Epithelial cell of proximal tubule (primary cell): ENCODE measurements at places on chromosomes 5 and 9. TPM values are rescaled to one million over a fixed set of nuclear protein-coding genes. Genes with fewer than 3 reads are reported as not detected.

DNA sequence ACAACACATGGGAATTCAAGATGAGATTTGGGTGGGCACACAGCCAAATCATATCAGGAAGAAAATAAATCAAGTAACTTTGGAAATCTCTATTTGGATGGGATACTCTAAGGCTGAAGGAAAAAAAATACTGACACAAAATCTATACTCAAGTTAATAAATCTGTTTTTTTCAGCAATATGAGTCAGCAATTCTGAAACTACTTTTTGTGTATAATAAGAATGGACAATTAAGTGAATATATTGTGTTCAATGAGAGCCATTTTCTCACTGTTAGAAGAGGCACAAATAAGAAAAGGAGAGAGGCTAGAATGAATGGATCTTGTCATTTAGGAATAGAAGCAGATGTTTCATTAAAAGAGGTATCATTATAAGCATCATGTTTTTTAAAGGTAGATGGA, 651.0 kb downstream of the TAF11L14 start:
- DNase-seq, result no peak

DNA sequence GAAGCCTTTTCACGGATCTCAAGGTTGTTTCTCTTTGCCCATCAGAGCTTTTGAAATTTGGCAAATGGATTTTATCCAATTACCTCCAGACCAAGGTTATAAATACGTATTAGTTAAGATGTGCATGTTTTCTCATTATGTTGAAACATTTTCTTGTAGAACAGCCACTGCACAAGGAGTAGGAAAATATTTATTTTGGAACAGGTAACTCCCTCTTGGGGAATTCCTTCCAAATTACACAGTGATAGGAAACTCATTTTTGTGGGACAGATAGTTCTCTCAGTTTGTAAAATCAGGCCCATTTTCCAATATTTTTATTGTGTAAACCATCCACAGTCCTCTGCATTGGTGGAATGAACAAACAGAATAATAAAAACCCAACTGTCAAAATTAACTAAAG, 23.0 kb downstream of the TMEM232 start:
- no peak for DNase-seq

- DNase-seq, result no peak
These were observed 44.8 kb downstream of the VCAN start for GRCh38 chr5:83516377-83516776.

DNA sequence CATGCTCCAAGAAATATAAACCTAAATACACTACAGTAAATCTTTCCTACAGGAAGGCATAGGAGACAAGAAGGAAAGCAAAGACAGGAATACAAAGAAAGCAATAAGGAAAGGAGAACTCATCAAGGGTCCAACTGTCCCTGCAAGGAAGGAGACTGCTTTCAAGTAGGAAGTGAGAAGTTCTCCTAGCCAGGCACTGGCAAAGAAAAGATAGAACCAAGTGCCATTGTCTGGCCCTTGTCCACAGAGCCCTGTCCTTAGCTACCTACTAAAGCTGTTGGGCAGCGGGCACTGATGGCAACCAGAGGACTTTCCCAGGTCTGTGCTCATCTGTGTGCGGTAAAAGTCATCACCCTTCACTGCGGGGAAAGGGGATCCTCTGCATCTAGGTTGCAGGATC, 108.2 kb downstream of the KLHL3 start:
- no peak for DNase-seq

- DNase-seq, result peak; percentile 43
These were observed 255.5 kb downstream of the MAN2A1 start for GRCh38 chr5:109945097-109945678.

GRCh38 chr5:76790632-76791290, 28.1 kb upstream of the F2RL1 start:
- DNase-seq, result peak; percentile 96

DNA sequence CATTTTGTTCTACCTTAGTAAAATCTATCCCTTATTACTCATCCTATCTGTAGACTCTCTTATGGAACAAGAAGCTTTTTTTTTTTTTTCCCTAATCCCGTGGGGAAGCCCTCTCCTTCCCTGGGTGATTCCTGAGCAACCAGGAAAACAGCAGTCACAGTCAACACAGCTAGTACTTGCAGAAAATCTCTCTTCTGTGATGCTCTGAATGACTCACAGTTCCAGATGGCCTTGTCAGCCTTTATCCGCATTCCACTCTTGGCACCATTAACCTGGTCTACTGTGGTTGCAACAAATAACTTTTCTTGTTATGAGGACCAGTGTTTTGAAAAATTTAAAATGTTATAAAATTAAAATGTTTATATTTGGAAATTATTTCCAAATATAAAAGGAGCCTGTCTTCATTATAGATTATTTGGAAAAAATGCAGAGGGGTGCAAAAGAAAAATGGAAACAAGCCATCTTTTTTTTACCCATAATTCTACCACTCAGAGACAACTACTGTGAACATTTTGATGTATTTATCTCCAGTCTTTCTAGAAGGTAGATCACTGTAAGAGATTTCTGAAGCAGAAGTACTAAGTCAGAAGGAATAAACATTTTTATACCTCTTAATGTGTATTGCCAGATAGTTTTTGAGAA, 486.7 kb downstream of the RAB3C start:
- DNase-seq, result peak; percentile 95

- no peak for DNase-seq
These were observed 53.0 kb downstream of the DCP2 start for GRCh38 chr5:113029614-113030013.

Gene ADAMTS2
- total RNA-seq, result 0.29 and 0.65 TPM in 2 replicates

DNA sequence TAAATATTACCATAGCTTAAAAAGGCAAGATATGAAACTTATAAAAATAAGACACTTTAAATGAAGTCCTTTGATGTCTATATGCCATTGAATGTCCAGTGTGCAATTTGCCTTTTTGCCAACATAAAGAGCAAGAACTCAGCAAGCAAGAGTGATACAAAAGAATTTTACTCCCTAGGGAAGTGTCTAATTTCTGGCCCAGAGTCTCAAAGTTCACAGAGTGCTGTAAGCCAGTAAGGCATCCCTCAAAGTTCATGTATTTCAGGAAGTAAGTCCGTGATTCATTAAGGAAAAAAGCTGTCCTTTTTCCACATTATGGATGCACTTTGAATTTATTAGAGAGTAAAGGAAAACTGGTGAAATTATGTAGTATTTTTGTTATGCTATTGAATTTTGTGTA, 185.2 kb downstream of the CCDC171 start:
- DNase-seq, result no peak

- no peak for DNase-seq
These were observed 68.7 kb downstream of the MARCHF3 start for GRCh38 chr5:126961702-126962101.

Gene INSL6
- total RNA-seq, result not detected in 2 replicates

- peak; percentile 19 for DNase-seq
These were observed 44.7 kb upstream of the DMAC1 start for GRCh38 chr9:7844242-7844641.

DNA sequence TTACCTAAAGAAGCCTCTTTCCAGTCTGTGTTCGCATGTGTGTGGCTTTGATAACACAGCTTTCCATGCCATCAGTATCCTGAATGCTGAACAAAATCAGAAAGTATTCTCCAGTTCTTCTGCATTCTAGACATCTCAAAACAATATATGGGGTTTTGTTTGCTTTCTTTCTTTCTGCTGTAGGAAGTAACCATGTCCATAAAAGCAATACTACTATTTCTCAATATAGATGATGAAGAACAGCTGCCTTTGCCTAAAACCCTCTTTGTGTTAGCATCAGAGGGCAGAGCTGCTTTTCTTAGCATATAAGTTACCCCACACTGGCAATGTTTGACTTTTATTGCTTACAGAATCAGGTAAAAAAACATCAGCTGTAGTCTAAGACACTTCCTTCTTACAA, 963.6 kb downstream of the CDH12 start:
- no peak for DNase-seq

Gene ZBTB34
- total RNA-seq, result 3.6 and 6.5 TPM in 2 replicates

DNA sequence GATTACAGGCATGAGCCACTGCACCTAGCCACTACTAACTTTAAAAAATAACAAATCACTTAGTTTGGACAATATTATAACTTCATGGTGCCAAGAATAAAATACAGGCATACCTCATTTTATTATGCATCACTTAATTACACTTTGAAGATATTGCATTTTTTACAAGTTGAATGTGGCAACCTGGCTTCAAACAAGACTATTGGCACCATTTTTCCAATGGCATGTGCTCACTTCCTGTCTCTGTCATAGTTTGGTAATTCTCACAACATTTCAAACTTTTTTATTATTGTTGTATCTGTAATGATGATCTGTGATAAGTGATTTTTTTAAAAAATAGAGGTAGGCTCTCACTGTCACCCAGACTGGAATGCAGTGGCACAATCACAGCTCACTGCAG, 49.9 kb upstream of the ERBIN start:
- no peak for DNase-seq

- DNase-seq, result no peak
These were observed 47.2 kb upstream of the CXCL14 start for GRCh38 chr5:135625961-135626360.

DNA sequence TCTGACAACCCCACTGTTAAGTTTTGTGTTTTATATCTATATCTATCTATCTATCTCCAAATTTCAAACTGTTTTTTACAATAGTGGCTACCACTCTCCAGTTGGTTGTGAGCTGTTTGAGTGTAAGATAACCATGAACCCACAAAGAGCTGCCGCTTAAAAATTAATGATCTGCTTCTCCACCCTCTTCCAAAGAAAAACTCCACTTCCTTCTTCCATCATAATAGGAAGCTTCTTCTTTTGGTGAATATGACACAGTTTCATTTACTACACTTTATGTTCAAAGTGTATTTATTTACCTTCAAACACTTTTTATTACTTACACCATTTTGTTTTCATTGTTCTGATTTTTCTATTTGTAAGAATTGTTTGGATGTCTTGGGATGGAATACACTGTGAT, 37.9 kb downstream of the SPZ1 start:
- no peak for DNase-seq

DNA sequence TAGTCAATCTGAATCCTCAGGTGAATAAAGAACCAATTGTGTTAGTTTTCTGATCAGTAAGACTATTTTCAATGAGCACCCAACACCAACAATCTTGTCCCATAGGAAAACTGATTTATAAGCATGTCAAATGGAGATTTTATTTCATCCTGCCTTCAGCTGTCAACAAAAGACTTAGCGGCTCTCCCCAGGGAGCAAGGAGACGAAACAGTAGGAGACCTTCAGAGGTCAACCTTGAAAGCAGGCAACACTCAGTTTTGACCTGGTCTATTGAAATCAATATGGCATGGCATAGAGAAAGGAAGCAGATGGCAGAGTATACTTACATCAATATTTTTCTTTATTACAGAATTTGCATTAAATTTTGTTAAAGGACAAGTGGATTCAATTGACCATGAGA, 34.1 kb downstream of the ZNF622 start:
- no peak for DNase-seq

Gene CDC20B
- not detected in 2 replicates for total RNA-seq

Gene CXCL14
- total RNA-seq, result 0.06 and 0.14 TPM in 2 replicates

- no peak for DNase-seq
These were observed 960 bp upstream of the GFRA3 start for GRCh38 chr5:138275379-138275782.

GRCh38 chr5:107223066-107223465, 447.7 kb downstream of the EFNA5 start:
- no peak for DNase-seq

DNA sequence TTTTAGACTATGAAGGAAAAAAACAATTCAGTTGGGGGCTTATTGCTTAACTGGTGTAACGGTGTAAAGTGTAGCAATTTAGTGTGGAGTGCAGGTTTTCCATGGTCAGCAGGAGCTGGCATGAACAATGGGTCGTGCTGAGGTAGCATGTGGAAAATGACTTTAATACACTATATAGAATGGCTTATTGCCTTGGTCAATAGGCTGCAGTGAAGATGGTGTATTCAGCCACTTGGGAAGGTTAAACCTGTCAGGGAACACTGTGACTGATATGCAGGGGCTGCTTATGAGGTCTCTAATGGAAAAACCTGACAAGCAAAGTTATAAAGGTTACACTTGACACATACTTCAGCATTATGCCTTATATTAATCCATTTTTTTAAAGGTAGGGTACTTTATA, 764.7 kb upstream of the ARRDC3 start:
- no peak for DNase-seq

DNA sequence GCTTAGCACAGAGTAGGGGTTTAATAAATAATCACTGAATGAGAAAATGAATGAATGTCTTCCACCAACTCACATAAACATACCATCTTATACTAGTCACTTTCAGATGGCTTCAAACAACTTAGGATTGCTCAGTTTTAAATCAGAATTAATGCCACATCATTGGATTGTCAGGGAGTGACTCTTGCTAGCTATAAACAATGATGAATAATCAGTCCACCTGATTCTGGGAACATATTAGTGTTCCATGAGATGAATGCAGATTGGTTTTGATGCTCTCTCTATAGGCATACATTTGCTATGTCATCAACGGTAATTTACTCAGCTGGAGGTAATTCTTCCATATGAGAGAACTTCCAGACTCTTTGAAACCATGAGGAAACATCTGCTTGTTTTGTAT, 97.4 kb downstream of the CDH9 start:
- DNase-seq, result no peak

Gene EMB
- 4.3 and 4.9 TPM in 2 replicates for total RNA-seq

DNA sequence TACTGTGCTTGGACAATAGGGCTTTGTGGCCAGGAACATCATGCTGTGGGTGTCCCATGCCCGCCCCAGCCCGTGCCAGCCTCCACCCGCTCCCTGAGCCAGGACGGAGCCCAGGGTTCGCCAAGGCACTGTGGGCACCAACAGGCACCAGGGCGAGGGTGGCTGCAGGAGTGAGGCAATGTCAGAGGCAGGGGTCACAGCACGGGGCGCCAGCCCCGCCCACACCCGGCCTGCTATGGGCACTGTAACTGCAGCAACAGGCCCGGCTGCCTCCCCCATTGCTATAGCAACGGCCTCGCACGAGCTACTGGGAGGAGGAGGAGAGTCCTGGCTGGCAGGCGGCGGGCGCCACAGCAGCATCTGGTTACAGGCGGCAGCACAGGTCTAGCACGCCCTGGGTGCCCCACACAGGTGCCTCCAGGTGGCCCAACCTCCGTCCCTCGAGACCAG, 2.5 kb downstream of the ABCA2 start:
- no peak for DNase-seq

DNA sequence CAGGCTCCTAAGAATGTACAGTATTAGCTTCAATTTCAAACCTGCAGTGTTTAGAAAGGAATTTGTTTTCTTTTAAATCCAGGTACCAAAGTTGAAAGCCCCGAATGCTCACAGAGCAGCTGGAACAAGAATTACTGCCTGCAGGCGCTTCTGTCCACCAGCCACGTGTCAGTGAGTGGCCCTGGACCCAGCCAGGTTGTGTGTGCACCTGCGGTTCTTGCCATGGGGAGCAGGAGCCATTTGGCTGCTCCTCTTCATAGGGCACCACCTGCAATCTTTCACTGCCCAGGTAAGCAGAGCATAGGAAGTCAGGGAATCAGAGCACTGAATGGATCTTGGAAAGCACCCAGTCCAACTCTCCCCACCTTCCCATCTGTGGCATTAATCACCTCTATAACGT, 79.5 kb upstream of the PIP5K1B start:
- DNase-seq, result no peak

GRCh38 chr9:71171517-71171916, 50.1 kb upstream of the TRPM3 start:
- DNase-seq, result no peak
